ENCODE measurements at places on chromosomes 11 and 22.

DNA sequence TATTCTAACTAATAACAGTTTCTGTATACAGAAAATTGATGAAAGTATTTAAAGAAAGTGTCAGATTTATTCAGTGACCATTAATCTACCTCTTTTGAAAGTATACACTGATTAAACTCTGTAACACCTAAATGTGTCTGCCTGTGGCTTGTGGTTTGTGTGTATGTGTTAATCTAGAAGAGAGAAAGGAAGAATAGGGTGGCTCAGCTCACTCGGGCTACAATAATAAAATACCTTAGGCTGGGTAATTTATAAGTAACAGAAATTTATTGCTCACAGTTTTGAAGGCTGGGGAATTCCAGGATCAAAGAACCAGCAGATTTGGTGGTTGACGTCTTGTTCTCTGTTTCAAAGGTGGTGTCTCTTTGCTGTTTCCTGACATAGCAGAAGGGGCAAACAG lies 13.6 kb upstream of the OR5AS1 start:
- DNase-seq, result no peak

DNA sequence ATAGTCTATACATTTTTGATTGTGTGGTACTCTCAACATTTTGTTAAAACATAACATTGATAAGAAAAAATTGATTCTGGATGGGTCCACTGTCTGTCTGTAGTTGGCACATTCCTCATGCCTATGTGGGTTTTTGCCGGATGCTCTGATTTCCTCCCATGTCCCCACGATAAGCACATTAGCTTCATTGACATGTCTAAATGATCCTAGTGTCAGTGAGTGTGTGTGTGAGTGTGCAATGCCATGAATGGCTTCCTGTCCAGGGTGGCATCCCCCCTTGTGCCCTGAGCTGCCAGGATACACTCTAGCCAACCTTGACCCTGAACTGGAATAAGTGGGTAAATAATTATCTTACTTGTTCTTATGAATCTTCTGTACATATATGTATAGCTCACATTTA lies 5.4 kb downstream of the SFI1 start:
- DNase-seq, result no peak

- DNase-seq, result no peak
These were observed 195 bp upstream of the CREB3L1 start for GRCh38 chr11:46277313-46277621.

DNA sequence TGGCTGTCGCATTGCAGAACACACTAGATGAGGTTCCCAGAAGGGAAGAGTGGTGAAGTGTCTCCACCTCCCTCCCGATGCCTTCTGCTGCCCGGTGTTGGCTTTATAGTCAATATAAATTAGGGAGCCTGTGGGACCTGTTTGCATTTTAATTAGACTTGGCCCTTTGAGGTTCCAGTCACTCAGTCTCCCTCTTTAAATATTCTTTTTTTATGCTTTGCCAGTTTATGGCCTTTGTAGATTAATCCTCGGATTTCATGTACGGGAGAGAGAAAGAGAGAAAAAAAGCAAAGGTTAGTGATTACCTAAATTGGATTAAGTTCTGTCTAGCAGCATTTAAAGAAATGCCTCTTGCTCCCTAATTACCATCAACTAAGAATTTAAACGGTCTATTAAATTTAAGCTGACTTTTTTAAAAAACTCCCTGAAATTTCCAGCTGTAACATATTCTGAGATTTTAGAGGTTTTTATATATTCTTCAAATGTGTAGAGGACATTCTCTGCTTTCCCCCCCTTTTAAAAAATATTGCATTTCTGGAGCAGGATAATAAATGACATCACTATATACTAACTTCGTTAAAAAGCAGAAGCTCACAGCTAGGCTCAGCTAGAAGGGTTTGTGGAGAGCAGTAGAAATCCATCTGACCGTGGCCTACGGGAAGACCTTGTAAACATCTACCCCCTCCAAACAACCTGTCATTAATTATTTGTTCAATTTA lies 84.4 kb downstream of the PRR5L start:
- no peak for DNase-seq

DNA sequence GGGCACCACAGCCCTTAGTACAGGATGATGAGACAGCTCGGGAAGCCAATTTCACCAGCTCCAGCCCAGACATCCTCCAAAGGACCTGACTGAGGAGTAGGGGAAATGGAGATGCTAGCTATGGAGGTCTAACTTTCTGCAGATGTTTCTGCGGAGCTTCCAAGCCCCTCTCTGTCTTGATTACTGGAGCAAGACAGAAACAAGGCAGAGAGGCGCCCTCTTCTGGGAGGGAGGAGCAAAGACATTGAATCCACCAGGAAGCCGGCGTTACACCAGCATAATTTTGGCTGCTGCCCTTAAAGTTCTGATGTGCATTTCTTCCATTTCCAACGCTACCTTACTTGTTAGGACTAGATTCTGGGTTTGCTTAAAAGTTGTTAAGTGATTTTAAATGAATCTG lies 107.3 kb upstream of the HSD17B12 start:
- DNase-seq, result no peak

GRCh38 chr11:84021291-84021690 lies 735.1 kb upstream of the CCDC90B start:
- no peak for DNase-seq

- no peak for DNase-seq
These were observed 120.2 kb downstream of the METTL15 start for GRCh38 chr11:28228196-28228895.

- no peak for DNase-seq
These were observed 141.2 kb upstream of the SESN3 start for GRCh38 chr11:95372097-95372656.

DNA sequence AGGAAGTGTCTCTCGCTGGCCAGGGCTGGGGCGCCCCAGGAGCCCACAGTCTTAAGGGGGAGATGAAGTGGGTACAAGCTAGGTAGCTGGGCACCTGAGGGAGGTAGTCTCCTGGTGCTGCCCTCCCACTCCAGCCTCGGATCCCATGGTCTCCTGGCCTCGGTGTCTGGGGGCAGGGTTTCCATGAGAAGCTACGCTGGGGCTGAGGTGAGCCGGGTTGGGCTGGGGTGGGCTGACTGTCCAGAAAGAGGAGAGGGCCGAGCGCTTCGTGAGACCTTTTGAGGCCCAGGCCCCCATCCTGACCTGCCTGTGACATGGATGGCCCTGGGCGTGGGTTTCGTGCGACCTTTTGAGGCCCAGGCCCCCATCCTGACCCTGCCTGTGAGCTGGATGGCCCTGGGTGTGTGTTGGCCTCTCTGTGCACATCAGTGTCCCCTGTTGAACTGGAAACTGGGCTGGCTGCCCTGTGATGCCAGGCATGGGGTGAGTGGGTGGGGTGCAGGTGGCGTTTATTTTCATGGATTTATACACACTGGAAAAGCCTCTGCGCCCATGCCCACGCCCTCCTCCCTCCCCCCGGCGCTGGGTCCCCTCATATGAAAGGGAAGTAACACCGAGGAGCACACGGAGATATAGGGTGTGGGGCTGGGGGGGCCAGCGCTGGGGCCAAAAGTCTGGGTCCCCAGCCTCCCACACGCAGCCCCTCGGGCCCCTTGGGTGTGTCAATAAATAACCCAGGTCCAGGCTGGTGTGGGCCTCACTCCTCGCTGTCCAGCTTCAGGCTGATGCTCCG lies 8.6 kb downstream of the AIP start:
- DNase-seq, result no peak

GRCh38 chr11:89443361-89444322 lies 47.5 kb downstream of the NOX4 start:
- DNase-seq, result no peak

DNA sequence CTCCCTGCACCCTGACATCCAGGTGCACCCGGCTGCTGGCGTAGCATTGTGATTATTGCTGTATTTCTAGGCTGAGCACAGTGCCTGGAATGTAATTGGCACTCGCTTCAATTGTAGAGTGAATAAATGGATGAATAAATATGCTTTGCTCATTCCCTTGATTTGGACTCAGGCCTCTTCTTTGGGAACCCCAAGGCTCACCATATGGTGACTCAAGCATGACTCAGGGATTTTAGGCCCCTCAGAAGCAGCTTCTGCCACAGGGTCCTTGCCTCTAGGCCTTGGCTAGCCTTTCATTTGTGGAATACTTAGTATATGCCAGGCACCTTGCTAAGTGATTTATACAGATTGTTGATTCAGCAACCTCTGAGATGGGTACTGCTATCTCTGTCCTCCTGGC lies 78.9 kb downstream of the GRIK4 start:
- DNase-seq, result no peak

GRCh38 chr11:112226831-112227401 lies 688 bp downstream of the PTS start:
- no peak for DNase-seq

- DNase-seq, result peak; percentile 97
These were observed at the start of gene CHKB for GRCh38 chr22:50582493-50583293. Gene CHKB, minus strand, starts transcription at chr22:50582849. Its CDS starts 68 bp downstream, at chr22:50582781.

DNA sequence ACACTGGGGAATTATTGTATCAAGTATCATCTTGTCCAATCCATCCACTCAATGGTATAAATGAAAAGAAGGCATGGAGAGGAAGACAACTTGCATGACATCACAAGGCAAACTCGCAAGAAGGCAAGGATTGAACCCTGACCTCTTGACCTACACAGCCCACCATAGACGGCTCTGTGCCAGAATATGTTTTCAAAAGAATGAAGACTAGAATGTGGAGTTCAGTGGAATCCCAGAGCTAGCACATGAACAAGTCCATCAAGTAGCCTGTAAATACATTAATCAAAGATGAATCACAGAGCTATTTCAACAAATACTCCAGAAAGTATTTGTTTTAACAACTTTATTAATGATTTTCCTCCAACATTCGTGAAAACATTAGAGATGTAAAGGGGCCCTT lies 189.7 kb downstream of the GUCY1A2 start:
- DNase-seq, result no peak

GRCh38 chr11:80255021-80255420 lies 814.2 kb upstream of the TENM4 start:
- DNase-seq, result no peak

- no peak for DNase-seq
These were observed 117.8 kb downstream of the NAT10 start for GRCh38 chr11:34223021-34223813.

- DNase-seq, result no peak
These were observed 36.9 kb downstream of the TNKS1BP1 start for GRCh38 chr11:57287884-57288283.

GRCh38 chr11:29364006-29364405 lies 652.8 kb downstream of the KCNA4 start:
- no peak for DNase-seq

- no peak for DNase-seq
These were observed 261.2 kb downstream of the CADM1 start for GRCh38 chr11:115242982-115243381.

DNA sequence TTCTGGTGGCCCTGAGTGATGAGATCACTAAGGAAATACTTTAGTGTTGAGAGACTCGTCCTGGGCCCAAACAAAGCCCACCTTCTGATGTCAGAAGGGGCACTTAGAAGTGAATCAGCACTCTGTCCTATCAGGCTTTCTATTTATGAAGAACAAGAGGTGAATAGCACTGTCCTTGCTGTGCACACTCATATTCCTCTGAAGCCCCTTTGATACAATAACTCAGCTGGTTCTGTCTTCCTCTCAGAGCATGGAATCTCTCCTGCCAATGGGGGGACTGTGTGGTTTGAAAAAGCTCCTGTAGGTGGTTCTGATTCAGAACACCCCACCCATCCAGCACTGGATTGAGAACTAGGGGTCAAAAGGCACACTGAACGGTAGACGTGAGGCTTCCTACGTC lies 348.1 kb downstream of the ETS1 start:
- no peak for DNase-seq

DNA sequence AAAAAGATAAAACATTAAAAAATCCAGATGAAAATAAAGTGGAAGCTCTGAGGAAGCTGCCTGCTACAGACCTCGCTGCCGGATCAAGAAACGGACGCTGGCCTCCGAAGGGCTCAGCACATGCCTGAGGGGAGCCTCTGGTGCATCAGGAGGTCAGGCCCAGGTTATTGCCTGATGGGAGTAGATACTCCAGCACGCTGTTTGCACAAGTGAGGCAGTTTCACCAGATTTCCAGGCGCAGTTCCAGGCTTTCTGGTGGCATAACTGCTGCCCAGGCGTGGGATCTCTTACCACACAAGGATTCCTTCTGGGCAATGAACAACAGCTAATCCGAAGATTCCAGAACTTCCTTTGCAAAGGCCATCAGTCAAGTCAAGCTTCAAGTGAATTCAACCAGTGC lies 154.2 kb downstream of the MPPED1 start:
- no peak for DNase-seq

DNA sequence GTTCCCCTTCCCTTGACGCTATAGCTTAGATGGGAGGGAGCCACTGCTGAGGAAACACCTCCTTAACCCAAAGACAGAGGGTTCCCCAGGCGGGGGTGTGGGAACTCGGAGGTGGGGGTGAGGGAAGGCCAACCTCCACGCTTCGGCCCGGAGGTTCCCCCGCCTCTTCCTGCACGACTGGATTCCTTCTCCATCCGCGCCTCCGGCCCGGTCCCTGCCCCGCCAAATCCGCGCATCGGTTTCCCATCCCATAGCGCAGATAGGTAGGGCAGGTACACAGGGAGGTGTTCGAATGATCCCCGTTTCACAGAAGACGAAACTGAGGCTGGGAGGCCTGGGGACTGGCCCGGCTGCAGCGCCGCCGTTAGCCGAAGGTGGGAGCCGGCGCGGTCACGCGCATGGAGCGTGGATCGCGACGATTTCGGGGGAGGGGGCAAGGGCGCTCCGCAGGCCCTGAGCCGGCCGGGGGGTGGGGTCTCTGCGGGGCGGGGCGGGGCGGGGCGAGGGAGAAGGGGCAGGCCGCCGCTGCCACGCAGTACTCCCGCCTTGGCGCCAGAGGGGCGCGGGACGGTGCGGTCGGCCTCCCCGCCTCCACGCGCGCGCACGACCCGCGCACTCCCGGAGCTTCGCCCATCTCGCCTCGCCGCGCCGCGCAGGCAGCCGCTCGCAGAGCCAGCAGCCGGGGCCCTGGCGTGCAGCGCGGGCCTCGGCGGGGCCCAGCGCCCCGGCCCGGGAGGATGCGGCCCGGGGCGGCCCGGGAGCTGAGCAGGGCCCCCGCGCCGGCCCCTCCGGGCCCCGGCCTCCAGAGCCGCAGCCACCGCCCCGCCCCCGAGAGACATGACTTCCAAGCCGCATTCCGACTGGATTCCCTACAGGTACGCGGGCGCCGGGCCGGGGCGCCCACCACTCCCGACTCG lies at the start of gene TUB:
TSS of gene TUB (plus strand) at position 538 of the 917 bp plus-strand sequence. CDS start at position 838, 300 bp downstream.
- DNase-seq, result no peak

DNA sequence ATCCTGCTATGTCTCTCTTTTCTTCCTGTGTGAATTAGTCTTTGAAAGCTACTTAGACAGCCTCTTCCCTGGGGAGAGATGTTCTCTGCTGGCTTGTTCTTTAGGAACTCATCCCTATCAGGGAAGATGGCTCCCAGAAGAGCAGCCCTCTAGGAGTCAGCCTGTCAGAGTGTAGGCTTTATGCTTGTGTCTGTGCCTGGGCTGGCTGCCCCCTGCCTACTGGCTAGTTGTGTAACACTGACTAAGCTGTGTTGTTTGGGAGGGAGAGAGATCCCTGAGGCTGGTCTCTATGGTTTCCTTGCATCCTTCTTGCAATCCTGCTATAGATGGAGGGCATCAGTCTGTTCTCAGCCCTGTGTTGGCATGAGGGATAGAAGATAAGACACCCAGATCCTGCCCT lies 112.2 kb downstream of the STIM1 start:
- DNase-seq, result no peak

GRCh38 chr22:26045860-26046259 lies 123.4 kb upstream of the SEZ6L start:
- DNase-seq, result no peak

All from anterior cingulate cortex (tissue), 58 donors.